ENCODE measurements at places on chromosomes 3 and 15.

GRCh38 chr3:123054931-123055330 is 11.9 kb upstream of the PDIA5 start:
- no peak for DNase-seq

DNA sequence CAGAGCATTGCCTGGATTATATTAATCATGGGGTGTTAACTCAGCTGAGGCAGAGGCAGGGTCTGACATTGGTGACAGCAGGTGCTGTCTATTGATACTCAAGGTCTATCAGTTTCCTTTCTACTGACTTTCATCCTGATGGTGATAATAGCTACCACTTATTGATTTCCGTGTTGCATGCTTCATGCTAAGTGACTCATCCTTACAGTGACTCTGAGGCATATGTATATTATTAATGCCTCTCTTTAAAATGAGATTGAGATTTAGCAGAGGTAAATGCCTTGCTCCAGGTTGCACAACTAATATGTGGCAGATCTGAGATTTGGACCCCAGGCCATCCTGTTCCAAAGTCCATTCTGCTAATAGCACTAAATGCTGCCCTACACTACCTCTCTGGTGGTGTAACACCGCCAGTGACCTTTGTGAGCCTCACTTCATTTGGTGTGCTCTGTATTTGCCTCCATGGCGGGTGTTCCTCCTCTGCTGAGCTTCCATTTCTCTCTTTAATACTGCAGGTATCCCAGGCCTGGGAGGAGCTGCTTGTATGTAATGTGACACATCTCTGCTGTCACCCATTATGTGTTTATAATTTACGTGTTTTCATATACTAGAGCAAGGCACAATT is 50.4 kb downstream of the GPR171 start:
- no peak for DNase-seq

- DNase-seq: no peak
These were observed 136.9 kb upstream of the TOPAZ1 start for GRCh38 chr3:44104668-44105321.

DNA sequence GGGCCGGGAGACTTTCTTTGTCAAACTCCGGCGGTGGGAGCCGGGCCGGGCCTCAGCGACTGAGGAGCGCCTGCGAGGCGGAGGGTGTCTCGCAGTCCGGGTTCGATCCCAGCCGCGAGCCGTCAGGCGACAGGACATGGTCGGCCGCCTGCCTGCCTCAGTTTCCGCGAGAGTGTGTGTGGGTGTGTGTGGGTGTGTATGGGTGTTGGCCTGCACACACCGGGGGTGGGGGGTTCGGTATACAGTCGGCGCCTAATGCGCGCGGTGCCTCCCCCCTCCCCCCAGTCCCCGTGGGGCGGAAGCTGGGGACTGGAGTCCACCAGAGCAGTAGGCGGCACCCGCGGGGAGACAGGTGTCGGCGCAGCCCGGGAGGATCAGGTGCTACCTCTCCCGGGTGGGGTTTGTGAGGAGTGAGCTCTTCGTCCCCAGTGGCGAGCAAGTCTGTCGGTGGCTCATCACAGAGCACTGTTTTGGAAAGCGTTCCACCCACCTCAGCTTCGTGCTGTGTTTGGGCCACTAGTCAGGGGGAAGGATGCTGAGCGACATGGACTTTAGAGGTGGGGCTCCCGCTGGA is 246.3 kb downstream of the GOLGA6L6 start:
- no peak for DNase-seq

DNA sequence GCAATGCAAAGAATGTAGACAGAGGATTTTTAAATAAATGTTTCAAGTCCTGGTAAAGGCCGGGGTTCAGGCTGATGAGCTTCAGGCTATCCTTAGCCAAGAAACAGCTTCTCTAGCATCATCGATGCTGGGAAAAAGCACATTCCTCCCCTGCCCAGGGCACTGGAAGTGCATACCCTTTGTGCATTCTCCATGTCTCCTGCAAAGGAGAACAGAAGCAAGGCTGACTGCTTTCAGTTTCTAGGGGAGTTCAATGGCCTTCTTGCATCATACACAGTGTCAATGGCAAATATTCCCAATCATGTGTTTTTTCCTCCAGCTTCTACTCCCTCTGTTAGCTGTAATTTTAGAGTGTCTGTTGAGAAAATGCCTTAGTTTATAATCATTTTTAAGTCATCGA is 59.9 kb downstream of the GPR176 start:
- no peak for DNase-seq

GRCh38 chr3:184011230-184011876 is 6.3 kb downstream of the ABCC5 start:
- DNase-seq: no peak

All from hematopoietic multipotent progenitor cell (in vitro differentiated cells).